ENCODE measurements at places on chromosomes 11 and 22.
A peak's percentile ranks its signal among the peaks of the same experiment; 100 is the strongest.

GRCh38 chr11:65067446-65067845, 9.1 kb upstream of the NAALADL1 start:
- DNase-seq = no peak

GRCh38 chr11:57200917-57201316, 19.2 kb downstream of the LRRC55 start:
- DNase-seq = no peak

- no peak for DNase-seq
Observed at GRCh38 chr22:44445307-44445680, 52.7 kb downstream of the RTL6 start.

DNA sequence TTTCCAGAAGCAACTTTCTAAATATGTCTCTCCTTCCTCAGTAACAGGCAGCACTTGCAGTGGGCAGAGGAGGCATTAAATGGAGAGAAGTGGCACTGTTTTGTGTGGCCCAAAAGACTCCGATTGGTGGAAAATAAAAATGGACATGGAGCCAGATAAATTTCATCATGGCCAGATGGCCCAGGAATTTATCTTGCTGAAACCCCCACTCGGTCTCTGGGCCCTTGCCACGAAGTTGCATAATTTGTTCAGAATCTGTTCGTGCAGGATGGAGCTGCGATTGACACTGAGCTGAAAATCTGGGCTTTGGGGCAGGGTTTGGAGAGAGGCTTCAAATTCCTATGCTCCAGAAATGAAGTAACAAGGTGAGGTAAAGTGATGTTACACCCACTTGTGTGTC, 65.5 kb downstream of the C11orf91 start:
- DNase-seq = no peak

GRCh38 chr11:57332694-57333440, 2.8 kb downstream of the SSRP1 start:
- DNase-seq = no peak

DNA sequence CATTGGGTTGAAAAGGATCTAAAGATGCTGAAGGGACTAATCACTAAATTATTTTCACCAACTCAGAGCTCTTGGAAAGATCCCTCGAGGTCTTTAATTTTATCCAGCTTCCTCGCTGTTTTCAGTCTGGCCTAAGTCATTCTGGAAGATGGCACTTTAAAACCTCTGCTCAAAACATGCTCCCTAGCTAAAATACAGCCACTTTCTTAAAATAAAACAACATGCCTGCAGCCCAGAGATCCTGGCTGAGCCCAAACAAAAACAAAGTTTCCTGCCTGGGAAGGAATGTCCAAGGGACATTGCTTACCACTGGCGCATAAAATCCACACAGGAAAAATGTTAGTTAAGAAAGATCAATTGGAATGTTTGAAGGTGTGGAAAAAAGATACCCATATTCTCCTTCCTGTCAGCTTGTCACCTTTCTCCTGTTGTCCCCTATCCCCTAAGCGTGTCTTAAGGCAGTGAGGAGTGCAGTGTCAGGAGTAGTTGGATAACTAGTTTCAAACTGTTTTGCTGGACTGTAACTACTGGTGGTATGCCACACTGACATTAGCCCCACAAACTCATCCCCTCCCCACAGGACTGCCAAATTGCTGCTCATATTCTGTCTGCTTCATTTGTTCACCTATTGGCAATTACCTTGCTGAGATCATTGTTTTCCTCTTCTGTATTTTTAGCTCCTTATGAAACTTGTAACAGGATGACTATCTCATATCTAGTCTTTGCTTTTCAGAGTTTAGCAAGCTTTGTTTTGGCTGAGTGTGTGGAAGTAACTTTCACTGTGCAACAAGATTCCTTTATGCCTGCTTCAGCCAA, 108.3 kb upstream of the SESN3 start:
- no peak for DNase-seq

DNA sequence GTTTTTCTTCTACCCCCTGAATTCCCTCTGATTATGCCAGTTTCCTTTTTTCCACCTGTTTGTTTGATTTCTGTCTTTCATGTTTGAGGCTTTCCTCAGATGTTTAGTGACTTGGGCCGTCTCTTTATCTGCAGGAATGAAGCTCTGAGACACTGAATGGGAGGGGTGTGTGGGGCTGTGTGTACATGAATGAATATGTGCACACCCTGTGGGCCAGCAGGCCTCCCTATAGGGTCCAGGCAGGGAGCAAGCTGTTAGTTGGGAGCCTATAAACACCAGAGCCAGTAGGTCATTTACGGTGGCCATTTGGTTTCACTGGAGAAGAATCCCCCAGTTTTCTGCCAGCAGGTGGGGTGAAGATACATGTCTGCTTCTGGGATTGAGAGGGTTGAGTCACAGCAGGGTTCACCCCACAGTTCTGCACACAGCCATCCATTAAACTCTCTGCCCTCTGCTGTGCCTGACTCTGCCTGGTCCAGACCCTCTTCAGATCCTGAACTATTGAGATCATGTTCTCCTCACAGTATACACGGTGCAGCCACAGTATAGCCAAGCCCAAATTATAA, 34.8 kb downstream of the BARX2 start:
- DNase-seq = no peak

- peak; percentile 78 for DNase-seq
Observed at GRCh38 chr22:45552580-45553350, 50.1 kb downstream of the FBLN1 start.

DNA sequence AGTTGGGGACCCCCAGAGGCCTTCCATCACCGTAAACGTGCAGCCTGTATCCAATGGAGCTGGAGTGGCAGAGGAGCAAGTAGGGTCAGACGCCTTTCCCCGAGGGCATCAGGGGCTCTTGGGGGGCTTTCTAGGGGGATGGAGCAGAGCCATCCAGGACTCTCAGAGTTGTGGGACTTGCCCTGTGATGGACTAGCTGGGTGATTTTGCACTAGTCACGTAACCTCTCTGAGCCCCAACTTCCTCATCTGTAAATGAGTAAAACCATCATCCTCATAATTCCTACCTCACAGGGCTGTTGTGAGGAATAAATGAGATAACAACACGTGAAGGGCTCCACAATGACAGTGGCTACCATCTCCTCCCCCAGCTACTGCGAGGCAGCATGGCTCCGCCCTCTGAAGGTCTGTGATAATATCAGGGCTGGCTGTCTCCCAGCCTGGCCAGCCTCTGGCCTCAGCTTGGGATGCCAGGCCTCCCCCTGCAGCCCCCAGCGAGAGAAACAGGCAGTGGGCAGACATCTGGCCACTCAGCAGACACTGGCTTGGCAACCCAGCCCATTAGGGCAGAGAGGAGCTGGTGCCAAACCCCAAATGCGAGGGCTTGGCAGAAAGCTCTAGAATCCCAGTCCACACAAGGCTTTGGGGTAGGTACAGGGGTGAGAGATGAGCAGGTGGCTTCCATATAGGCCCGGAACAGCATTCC, 6.7 kb downstream of the USP2 start:
- DNase-seq = no peak

Measured in left kidney (tissue), 8 donors.